ENCODE measurements at places on chromosomes 7 and 10.

GRCh38 chr10:81104494-81104893 lies 566.8 kb downstream of the SH2D4B start:
- no peak for DNase-seq

- no peak for DNase-seq
Measured at GRCh38 chr10:75640803-75641202, 209.4 kb downstream of the LRMDA start.

GRCh38 chr10:23951841-23952240 lies 257.1 kb upstream of the KIAA1217 start:
- no peak for DNase-seq

DNA sequence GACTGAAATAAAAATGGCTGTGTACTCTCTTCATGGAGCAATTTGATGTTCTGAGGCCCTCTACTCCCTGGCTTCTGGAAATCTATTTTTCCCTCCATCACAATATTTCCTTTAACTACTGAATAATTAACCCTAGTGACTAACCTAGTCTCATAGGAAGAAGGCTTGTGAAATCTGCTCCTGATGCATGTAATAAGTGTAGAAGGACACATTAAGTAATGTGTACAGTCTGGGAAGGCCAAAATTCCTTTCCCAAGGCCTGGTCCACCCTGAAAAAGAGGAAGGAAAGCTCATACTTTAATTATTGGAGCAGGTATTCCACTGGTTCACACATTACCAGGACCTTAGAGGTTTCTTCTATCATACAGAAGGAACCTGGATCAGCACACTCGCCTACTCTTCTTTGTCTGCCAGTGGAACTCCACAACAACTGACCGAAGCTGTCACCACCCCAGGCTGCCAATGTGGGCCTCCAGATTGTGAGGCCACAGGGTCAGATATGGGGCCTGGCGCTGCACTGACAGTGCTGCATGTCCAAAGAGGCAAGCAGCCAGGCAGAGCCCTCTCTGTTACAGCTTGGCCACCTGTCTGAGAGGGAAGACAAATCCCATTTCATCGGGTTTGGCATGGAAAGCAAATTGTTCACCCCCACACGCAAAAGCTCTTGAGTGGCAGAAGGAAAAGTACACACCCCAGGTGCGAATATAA lies 54.4 kb upstream of the FAM133B start:
- peak; percentile 67 for DNase-seq

GRCh38 chr7:157622000-157622399 lies 285.2 kb downstream of the DNAJB6 start:
- no peak for DNase-seq

DNA sequence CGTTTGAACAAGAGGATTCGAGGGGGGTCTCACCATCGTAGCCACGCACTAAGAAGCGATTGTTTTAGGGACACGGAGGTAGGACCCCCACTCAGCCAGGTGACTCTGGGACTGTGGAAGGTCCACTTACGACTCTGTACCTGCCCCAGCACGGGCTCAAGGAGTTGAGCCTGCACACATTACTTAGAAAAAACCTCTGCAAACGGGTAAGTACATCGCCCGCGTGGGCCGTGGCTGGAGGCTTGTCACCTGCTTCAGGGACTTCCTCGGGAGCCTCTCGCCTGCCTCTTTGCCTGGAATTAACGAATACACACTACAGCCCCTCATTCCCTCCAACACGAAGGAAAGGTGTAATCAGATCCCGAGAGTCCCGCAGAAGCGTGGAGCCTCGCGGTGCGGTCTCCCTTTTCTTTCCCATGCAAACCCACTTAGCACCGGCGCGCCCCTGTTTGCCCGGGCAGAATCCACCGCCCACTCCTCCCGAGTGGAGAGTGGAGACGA lies 826 bp downstream of the PODXL start:
- DNase-seq = no peak

GRCh38 chr10:90920986-90921666 lies at the start of gene ANKRD1:
TSS of gene ANKRD1 (minus strand) at chr10:90921087. CDS start at chr10:90921027, 60 bp downstream.
- peak; percentile 93 for DNase-seq

- no peak for DNase-seq
Measured at GRCh38 chr10:86944907-86945306, 12.5 kb downstream of the MMRN2 start.

GRCh38 chr7:2008936-2009540 lies 223.7 kb downstream of the MAD1L1 start:
- no peak for DNase-seq

DNA sequence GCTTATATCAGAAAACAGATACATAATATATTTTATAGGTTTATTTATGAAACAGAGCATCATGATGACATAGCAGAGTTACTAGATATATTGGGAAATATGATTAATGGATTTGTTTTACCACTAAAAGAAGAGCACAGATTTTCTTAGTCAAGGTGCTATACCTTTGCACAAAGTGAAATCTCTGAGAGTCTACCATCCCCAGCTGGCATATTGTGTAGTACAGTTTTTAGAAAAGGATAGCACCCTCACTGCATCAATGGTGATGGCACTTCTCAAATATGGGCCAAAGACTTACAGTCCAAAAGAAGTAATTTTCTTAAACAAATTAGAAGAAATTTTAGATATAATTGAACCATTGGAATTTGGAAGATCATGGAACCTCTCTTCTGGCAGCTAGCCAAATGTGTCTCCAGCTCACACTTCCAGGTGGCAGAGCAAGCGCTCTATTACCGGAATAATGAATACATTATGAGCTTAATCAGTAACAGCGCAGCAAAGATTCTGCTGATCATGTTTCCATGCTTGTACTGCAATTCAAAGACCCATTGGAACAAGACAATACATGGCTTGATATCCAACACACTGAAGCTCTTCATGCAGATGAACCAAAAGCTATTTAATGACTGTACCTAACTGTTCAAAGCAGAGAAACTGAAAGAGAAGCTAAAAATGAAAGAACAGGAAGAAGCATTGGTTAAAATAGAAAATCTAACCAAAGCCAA lies 21.9 kb upstream of the CREB3L2 start:
- DNase-seq = no peak

DNA sequence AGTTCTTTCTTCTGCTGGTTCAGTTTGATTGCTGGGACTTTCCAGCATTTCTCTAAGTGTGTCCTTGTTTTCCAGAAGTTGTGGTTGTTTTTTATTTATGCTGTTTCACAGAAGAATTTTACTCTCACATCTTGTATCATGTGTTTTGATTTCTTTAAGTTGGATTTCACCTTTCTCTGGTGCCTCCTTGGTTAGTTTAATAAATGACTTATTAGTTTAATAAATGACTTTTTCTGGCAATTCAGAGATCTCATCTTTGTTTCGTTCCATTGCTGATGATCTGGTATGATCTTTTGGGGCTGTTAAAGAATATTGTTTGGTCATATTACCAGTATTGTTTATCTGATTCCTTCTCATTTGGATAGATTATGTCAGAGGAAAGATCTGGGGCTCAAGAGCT lies 59.8 kb upstream of the CYP2C9 start:
- DNase-seq = no peak

DNA sequence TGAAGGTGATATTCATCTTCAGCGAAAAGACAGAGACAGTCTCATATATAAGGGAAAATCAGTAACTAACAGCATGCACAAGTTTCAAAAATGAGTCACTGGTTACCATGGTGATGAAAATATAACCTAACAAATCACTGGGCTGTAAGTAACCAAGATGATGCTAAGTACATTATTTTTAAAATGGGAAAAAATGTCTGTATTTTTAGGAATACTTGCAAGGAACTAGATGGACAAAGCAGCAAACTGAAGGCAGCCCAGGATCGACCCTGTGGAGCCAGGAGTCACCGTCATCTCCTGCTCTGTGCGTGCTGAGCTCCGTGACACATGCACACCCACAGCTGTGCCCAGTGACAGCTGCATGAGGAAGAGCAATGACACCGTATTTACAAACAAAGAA lies 137.3 kb downstream of the ELMO1 start:
- DNase-seq = no peak

GRCh38 chr7:99041526-99041925 lies 102.4 kb downstream of the SMURF1 start:
- no peak for DNase-seq

- DNase-seq = no peak
Measured at GRCh38 chr10:70967591-70968587, 79.5 kb upstream of the PCBD1 start.

Data from epithelial cell of esophagus (primary cell).